Adipocyte (in vitro differentiated cells): ENCODE measurements at places on chromosomes 12 and 14.

- no peak for DNase-seq
Measured at GRCh38 chr12:130433834-130434233, 96.1 kb downstream of the PIWIL1 start.

GRCh38 chr14:70907176-70907995 is at the start of gene PCNX1:
PCNX1 (plus strand) TSS chr14:70907459; CDS start chr14:70907851, 392 bp downstream.
- peak; percentile 96 for DNase-seq

DNA sequence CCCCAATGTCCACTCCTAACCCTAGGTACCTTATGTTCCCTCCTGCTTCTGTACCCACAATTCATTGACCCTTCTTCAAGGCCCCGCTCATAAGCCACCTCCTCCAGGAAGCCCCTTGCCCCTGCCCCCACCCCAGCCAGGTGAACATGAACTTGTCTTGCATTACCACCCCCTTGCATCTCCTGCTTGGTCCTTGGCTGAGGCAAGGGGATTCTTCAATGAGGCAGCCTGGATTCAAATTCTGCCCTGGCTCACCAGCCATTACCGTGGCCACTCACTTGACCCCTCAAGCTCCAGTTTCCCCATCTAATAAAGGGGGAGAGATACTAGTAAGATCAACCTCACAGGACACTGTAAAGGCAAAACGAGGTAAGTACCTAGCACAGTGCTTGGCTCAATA is 193.1 kb downstream of the DICER1 start:
- DNase-seq, result no peak

DNA sequence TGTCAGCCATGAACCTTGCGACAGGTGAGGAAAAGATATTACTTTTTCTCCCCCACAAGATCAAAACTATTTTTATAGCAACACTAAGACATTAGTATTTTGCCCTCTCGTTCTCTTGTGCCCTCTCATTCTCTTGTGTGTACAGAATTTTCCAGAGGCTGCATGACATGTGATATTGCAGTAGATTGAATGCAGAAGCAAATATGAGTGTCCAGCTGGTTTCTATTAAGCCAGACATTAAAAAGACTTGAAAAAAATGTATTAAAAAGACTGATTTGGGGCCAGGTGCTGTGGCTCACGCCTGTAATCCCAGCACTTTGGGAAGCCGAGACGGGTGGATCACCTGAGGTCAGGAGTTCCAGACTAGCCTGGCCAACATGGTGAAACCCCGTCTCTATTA is 63.7 kb upstream of the ZFP36L1 start:
- DNase-seq, result peak; percentile 85

- peak; percentile 59 for DNase-seq
Measured at GRCh38 chr12:17928708-17929366, 161.2 kb downstream of the RERGL start.

- no peak for DNase-seq
Measured at GRCh38 chr12:22518060-22518719, 26.2 kb downstream of the C2CD5 start.

- peak; percentile 47 for DNase-seq
Measured at GRCh38 chr12:26318661-26319068, 123.3 kb downstream of the SSPN start.

DNA sequence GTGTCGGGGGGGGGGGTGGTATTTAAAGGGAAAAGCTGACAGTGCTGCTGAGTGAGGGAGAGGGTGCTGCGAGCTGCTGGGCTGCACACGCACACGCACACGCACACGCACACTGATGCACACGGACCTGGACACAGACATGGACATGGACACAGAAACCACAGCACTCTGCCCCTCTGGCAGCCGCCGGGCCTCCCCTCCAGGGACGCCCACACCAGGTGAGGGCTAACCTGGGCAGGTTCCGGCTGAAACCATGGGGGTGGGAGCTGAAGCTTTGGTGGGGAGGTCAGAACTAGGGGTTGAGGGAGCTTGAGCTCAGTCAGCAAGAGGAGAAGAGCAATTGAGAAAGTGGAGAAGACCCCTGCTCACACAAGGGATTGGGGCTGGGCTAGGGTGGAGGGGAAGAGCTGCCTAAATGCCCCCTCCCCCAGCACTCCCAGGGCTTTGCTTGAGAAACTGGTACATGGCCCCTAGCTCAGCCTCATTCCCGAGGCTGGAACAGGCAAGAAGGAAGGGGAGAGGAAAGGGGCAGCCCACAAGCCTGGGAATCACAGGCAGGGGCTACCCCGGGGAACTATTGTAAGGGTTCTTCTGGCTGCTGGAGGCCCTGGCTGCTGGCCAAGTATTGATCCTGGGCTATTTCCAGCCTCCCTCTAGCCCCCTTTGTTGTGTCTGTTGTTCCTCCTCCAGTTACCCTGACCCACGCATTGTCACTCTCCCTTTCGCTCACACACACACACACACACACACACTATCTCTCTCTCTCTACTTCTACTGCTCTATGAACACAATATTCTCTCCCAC is at the start of gene REM2:
TSS of gene REM2 (plus strand) at position 50 of the 804 bp plus-strand sequence. CDS start at position 116, 66 bp downstream.
- DNase-seq, result no peak

DNA sequence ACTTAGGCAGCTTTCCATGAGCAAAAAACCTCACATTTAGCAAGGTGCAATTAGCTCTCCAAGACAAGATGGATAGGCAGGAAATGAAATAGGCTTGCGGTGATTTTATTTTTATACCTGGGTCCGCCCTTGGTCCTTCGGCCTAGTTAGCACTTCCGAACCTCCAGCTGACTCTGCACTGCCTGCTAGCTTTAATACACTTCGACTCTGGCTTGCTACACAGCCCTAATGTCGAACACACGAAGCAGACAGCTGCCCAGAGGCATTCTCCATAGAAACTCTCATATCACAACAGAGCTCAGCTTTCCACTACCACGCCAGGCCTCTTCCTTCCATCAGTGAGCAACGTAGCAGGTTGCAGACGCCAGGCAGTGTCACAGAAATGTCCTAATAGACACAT is 688.0 kb downstream of the VRK1 start:
- DNase-seq, result no peak

DNA sequence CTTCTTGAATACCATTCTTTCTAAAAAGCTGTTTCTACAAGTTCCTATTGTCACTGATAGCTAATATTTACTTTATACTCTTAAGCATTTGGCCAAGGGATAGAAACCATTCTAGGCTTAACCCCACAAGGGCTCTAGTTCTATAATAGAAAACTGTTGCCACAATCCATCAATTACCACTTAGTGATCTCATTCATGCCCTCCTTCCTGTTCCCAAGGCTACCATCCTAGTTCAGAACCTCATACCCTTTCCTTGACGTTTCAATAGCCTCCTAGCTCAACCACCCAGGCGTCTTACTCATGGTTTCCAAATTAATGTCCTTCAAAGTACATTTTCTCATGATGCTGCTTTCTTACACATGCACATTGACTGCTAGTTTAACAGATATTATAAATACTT is 493.5 kb downstream of the NAV3 start:
- no peak for DNase-seq

- no peak for DNase-seq
Measured at GRCh38 chr14:22163051-22163450, 426.0 kb downstream of the DAD1 start.
